ENCODE measurements at places on chromosomes 6 and 20.

DNA sequence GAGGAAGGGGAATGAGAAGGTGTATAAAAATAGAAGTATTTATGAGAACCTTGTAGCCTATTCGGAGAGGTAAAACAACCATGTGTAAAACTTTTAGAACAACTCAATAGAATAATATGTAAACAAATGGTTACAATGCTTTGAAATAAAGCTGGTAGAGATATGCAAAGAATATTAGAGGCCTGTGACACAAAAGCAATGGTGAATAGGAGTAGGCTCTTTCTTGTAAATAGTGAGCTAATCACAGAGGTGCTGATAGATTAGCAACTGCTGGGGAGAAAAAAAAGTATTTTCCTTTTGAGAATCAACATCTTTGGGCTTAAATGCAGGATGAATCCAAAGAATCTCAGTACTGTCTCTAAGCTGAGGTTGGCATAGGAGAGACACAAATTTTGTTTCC is 7.0 kb downstream of the TMEM200A start:
- no peak for DNase-seq

DNA sequence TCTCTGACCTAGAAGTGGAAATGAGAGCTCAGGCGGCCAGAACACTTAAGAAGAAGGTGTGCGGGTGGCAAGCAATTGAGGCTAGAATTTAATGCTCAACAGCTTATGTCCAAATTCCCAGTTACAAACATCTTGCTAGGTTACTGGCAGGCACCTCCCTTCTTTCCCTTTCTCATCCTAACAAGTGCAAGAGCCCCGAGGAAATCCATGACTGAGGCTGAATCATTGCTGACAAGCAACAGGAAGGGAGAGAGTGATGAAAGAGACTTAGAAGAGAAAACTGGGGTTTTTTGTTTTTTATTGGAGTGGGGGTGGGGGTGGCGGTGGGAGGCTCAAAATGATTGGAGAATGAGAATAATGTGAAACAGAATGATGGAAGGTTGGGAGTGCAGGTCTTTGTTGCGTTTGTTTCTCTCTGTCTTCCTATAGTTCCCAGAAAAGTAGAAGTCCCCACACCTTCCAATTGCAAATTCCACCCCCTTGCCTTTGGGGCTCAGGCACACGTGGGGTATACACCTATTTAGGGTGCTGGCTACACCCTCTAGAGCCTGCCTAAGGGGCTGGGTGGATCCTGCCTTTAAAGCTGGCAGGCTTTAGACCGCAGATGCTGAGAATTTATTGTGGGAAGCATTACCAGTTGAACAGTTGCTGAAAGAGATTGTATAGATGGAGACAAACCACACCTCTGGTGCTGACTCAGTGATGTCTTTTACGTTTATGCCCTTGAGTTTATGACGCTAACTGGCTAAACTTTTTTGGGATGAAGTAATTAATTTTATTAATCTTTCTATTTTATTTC is 1.4 kb downstream of the FAM83B start:
- no peak for DNase-seq

GRCh38 chr6:88000713-88001112 is 46.9 kb upstream of the SPACA1 start:
- DNase-seq, result no peak

- DNase-seq, result no peak
Measured at GRCh38 chr6:65117817-65118409, 589.1 kb downstream of the EYS start.

GRCh38 chr6:45613656-45614055 is 235.9 kb upstream of the SUPT3H start:
- DNase-seq, result no peak

DNA sequence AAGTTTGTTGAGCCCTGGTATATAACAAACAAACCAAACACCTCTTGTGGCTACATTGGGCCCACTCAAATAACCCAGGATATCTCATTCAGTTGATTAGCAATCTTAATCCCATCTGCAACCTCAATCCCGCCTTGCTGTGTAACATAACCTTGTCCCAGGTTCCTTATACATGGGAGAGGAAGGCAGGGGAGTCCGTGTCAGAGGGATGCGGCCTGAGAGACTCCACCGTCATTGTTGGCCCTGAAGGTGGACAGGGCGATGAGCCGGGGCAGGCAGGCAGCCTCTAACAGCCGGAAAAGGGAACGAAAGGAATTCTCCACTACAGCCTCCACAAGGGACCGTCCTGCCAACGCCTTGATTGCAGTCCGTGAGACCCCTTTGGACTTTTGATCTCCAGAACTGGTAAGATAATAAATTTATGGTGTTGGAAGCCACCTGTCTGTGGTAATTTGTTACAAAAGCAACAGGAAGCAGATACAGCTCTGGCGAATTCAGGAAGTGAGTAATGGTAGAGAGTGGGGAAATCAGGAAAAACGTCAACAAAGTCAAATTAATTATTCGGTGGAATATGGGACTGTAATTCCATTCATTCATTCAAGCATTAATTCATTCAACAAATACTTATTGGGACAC is 124.5 kb upstream of the SALL4 start:
- no peak for DNase-seq
